ENCODE measurements at places on chromosomes 1 and 21.

GRCh38 chr1:81220614-81221071 lies 580.1 kb upstream of the ADGRL2 start:
- DNase-seq: no peak

GRCh38 chr1:84021822-84022221 lies 22.9 kb upstream of the TTLL7 start:
- DNase-seq: no peak

GRCh38 chr1:177306981-177307380 lies 136.2 kb downstream of the BRINP2 start:
- no peak for DNase-seq

DNA sequence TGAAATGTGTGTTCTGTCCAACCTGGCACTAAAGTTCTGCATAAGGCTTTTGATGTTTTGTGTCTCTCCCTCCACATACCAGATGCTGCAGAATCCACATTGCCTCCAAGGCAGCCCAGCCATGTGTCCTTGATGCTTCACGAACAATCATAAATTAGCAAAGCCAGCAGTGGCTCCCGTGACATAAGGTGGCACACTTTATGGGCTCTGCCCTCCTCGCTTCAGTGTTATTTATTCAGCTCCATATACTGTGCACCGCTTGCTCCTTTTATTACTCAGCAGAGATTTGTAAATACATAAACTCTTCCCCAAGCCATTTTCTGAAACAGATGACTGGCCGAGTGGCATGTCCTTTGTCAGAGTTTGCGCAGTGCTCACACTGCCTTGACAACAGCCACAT lies 112.8 kb upstream of the SLC35F3 start:
- no peak for DNase-seq

- no peak for DNase-seq
Measured at GRCh38 chr1:91735266-91735845, 150.6 kb downstream of the TGFBR3 start.

- DNase-seq: no peak
Measured at GRCh38 chr21:44455524-44456213, 359 bp downstream of the LRRC3 start.

GRCh38 chr1:27597516-27598294 lies 6.2 kb downstream of the AHDC1 start:
- DNase-seq: no peak

- DNase-seq: no peak
Measured at GRCh38 chr1:28037946-28038345, 50.5 kb downstream of the EYA3 start.

DNA sequence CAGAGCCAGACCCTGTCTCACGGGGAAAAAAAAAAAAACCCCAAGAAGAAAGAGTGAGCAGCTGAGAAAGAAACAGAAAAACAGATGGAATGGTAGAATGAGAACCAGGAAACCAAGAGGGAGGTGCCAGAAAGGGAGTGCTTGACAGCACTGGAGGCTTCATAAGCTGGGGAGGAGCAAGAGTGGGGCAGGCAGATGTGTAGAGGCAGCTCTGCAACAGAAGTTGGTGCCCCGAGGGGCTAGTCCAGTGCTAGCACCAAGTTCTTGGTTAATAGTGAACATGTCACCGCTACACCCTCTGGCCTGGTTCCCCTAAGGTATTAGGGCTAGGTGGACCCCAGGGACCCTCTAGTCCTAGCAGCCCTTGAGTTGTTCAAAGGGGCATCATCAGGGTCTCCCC lies 98.0 kb downstream of the TGFBR3 start:
- no peak for DNase-seq

Measured in amygdala (tissue), 56 donors.